ENCODE measurements at places on chromosomes 2 and 18.

- DNase-seq, result no peak
These were observed 139.4 kb downstream of the CYRIA start for GRCh38 chr2:16526193-16526592.

GRCh38 chr18:64401268-64402060, 252.6 kb upstream of the LINC00305 start:
- DNase-seq, result no peak

- DNase-seq, result no peak
These were observed 30.1 kb downstream of the INO80C start for GRCh38 chr18:35467624-35468016.

DNA sequence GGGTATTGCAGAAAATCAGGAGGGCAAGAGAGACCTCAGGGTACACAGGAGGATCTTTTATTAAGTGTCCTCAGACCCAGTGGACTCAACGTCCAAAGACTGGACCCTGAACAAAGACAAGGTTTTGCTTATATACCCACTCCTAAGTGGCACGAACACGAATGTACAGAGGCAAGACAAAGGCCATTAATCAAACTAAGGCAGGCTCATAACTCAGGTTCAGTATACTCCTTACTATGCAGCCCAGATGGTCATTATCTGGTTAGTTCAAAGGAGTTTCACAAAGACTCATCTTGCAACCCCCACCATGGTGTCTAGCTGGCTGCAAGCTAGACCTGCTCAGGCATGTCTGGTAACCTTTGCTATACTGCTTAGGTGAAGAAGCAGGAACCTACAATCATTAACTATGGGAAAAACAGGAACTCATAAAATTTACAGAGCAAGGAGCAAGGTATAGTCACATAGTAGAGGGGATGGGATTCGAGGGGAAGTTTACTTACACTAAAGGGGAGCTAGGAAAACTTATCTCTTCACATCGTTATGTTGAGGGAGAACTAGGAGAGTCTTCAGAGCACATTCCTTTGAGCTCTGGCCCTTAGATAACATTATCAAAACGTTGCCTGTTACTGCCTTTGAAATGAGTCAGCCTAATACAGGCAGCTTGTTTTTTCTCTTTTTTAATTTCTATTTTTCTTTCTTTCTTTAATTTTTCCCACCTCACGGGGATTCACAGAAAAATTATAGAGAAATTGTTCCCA, 33.9 kb downstream of the SLC4A3 start:
- DNase-seq, result no peak

- no peak for DNase-seq
These were observed 33.1 kb downstream of the C18orf54 start for GRCh38 chr18:54390838-54391237.

DNA sequence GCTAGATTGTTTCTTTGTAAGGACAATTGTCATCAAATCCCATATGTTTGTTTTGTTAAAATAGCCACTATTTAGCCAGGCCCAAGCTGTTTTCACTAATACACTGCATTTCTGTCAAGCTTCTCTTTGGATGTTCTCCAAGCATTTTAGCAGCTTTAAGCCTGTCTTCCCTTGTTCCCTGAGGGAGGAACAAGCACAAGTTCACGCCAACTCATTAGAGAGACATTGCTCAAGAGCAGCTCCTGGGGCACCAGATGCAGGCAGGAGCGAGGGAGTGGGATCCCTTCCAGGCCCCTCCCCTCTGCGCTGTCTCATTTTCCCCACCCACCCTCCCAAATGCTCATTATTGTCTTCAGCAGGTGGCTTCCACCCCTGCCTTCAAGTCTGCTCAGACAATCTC, 32.6 kb upstream of the PPP3R1 start:
- no peak for DNase-seq

DNA sequence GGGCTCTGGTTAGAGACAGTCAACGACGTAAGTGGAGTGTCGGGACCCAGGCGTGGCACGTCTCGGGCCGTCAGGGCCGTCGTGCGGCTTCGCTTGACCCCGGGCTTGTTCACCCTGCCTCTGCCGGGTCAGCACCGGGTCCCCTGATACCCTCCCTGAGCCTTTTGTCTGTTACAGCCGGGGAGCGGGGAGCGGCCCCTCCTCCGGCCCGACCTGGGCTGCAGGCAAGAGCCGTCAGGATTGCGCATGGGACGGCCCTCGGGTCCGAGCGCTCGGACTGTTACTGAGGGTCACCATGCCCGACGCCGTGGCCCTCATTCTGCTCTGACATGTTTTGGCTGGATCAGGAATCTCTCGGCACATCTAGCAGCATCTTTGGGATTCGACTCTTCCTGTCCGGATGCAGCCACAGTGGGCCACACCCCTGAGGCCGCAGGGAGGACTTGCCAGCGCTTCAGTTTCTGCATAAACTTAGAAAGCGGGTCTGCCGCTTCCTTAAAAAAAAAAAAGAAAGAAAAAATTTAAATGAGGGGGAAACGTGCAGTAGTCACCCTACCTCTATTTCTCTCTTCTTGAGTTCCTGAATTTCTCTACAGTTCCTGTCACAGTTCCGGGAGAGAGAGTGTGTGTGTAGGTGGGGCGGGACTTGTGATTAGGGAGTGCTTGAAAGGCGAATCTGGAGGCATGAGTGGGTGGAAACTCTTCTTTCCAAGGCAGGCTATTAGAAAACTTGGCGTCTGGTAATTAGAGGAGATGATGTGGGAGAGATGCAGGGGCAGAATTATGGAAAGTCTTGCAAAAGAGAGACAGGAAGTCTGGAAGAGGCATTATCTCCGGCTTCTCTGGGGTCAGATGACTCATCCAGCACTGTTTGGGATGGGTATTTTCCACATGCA, 909 bp downstream of the TMEM87B start:
- peak; percentile 28 for DNase-seq

DNA sequence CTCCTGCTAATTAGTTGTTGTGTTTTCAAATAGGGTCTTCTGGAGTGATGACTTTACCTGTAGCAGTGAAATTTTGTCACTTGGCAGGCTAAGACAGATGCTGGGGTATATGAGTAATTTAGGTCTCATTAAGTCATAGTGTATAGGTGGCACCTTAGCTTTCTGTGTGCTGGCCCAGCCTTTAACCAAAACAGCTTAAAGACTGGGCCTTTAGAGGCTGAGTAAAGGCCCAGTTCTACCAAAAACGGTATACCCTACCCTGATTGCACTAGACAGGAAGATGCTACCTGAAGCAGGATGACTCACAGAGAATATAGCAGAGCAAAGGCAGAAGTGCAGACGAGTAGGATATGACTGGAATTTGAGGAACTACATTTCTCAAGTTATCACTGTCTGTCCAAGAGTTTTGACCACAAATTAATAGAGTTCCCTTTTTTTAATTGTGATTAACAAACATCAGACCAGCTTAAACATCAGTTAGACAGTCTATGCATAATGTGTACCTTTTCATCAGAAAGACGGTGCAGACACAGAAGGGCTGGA, 337.9 kb upstream of the SALL3 start:
- DNase-seq, result no peak

- DNase-seq, result peak; percentile 41
These were observed 239.8 kb downstream of the HAUS1 start for GRCh38 chr18:46343931-46344372.

DNA sequence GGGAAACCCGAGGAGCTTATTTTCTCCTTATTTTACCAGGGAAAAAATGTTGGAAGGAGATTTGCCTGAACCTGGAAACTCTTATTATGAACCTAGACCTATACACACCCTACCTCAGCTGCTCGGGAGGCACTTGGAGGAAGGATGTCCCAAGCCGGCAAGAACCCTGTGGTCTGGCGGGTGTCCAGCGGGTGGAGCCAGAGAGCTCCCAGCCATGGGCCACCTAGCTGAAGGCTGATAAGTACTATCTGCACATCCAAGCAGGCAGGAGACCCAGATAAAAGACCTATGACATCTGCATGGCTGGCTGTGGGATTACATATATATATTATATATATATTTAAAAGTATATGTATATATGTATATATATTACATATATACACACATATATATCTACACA, 1.1 kb upstream of the SLC14A1 start:
- peak; percentile 71 for DNase-seq

DNA sequence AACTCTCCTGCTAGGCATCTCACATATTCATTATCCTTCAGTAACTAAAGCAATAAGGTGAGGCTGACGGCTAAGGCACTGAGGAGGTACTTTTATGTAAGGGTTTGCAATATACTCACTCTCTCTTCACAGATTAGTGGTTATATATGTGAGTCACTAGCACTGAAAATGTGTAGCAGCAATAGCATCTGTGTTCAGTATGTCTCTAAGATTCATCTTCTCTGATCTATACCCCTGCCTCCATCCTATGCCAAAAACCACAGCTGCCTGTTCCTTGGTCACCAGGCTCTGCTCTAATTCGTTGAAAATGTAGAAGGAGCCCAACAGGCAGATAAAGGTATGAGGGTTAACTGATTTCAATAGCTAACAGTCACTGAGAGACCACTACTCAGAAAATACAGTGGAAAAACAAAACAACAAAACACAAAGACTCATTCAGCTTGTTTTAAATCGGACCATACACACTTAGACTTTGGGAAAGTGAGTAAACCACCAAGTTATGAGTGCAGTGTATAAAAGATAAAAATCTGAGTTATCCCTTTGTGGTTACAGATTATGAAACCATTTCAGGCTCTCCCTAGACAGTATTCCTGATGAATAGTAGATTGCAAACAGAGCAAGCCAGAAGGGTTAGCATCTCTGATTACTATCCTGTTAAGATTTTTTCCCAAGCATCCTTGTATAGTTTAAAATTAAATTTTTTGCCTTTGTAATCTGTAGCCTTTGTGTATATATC, 75.3 kb upstream of the CYP26B1 start:
- no peak for DNase-seq
